ENCODE measurements at places on chromosomes 11 and 22.

GRCh38 chr11:33638608-33639007, 62.0 kb downstream of the C11orf91 start:
- no peak for DNase-seq

DNA sequence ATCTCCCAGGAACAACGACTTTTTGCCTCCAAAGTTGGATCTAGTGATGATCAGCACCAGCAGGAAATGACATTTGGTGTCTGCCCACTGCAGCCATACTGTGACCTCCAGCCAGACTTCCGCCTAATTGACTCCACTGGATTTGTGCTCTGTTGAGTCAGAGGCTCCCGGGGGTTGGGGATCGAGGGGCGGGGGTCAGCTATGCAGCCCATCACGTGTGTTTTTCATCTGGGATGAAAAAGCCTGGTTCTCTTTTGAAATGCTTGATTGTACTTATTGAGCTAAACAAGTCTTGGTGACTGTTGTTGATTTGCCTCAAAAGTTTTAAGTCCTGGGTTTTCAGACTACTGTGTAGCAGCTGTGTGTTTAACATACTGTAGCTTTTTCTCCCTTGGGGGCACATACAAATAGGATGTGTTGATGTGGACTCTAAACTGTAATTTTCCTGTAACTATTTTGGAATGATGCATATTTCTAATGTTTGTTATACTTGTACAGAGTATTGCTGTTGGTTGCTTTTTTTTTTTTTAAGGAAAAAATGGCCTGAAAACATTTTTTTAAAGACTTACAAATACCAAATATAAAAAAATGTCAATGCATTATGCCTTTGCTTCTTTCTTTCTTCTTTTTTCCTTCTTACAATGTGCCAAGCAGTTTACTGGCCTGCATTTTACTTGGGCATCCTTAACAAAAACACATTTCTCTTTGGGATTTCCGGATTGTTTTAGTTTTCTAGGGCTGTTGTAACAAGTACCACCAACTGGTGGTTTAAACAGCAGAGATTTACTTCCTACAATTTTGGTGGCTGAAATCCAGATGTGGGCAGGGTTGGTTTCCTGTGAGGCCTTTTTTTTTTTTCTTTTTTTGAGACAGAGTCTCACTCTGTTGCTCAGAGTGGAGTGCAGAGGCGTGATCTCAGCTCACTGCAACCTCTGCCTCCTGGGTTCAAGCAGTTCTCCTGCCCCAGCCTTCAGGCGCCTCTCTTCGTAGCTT, 46.1 kb upstream of the OR4B1 start:
- no peak for DNase-seq

GRCh38 chr11:33291004-33291777, 34.0 kb downstream of the HIPK3 start:
- DNase-seq: no peak

GRCh38 chr11:33692013-33692504, 8.6 kb downstream of the C11orf91 start:
- DNase-seq: no peak

- no peak for DNase-seq
Observed at GRCh38 chr11:92954003-92954402, 15.4 kb upstream of the MTNR1B start.

- peak; percentile 22 for DNase-seq
Observed at GRCh38 chr11:76598426-76598839, 72.1 kb downstream of the LRRC32 start.

GRCh38 chr11:18106688-18107087, 806 bp upstream of the SAAL1 start:
- DNase-seq: no peak

DNA sequence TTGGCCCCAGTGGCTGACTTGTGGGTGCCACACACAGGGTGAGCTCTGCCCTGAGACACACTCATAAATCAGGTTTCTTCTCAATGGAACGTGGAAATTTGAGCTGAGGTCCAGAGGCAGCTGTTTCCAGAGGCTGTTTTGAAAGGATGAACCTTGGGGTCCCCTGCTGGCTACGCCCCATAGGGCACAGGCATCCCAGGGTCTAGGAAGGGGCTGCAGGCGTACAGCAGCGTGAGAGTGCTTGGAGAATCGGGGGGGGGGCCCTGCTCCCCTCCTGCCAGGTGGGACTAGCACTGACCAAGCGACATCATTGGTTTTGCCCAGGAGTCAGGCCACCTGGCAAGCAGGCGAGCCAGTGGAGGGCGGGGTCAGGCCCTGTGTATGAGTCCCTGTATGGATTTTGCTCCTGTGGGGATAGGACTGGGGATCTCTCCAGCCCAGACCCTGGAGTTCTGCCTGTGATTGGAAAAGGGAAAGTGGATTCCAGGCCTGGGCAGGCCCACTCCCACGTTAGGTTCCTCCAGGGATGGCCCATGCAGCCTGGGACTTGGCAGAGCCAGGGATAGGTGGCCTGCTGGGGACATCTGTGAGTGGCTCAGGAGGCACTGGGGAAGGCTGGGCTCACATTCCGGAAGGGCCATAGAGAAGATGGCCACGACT, 61.0 kb downstream of the FBXO7 start:
- no peak for DNase-seq

DNA sequence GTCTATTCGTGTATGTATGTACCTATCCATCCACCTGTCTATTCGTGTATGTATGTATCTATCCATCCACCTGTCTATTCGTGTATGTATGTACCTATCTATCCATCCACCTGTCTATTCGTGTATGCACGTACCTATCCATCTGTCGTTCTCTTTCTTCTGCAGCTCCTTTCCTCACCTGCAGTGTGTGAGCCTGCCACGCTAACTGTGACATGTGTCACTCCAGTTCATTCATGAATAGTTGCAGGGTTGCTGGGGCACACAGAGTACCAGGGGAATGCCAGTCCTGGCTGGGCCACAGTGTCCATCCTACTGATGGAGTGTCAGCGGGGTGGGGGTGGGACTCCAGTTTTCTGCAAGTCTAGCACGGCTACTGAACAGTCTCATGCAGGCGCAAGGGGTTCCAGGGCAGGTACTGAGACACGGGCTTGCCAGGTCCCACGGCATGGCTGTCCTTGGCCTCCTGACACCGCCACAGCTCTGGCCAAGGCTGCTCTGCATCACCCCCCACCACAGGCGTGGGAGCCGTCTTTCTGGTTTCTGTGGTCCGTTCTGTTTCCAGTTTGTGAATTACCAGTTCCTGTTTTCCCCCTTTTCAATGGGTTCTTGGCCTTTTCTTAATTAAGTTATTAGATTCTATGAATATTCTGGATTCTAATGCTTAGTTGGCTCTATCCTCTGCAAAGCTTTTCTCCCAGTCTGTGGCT, 88.8 kb upstream of the CLDN5 start:
- DNase-seq: no peak

GRCh38 chr22:32548039-32548438, 73.4 kb downstream of the FBXO7 start:
- no peak for DNase-seq

GRCh38 chr11:804599-804964, 449 bp downstream of the PIDD1 start:
- no peak for DNase-seq

- no peak for DNase-seq
Observed at GRCh38 chr11:86938900-86939880, 16.0 kb downstream of the FZD4 start.

All from stimulated activated CD8-positive, alpha-beta memory T cell treated with anti-CD3 and anti-CD28 coated beads, Interleukin-7, amount 100 ng/mL, for 48 hours (primary cell).